ENCODE measurements at places on chromosomes 6 and 20.

GRCh38 chr6:7196019-7196402 lies 88.2 kb downstream of the RREB1 start:
- DNase-seq, result no peak

DNA sequence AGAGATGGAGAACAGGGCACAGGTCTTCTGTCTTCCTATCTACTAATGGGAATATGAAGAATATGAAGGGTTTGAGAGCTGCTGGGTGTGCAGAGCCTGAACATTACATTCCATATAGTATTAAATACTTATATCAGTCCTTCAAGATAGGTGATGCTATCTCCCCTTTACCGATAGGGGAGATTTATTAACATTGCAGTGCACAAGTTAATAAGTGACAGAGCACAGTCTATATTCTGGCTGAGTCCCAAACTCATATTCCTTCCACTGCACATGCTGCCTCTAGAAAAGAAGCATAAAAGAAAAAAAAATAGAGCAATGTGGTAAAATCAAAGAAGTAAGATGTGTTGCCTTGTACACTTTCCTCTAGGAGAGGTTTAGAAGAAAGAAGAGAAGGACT lies 18.5 kb upstream of the KIAA0408 start:
- no peak for DNase-seq

GRCh38 chr6:37650071-37650481 lies 47.6 kb downstream of the MDGA1 start:
- no peak for DNase-seq

DNA sequence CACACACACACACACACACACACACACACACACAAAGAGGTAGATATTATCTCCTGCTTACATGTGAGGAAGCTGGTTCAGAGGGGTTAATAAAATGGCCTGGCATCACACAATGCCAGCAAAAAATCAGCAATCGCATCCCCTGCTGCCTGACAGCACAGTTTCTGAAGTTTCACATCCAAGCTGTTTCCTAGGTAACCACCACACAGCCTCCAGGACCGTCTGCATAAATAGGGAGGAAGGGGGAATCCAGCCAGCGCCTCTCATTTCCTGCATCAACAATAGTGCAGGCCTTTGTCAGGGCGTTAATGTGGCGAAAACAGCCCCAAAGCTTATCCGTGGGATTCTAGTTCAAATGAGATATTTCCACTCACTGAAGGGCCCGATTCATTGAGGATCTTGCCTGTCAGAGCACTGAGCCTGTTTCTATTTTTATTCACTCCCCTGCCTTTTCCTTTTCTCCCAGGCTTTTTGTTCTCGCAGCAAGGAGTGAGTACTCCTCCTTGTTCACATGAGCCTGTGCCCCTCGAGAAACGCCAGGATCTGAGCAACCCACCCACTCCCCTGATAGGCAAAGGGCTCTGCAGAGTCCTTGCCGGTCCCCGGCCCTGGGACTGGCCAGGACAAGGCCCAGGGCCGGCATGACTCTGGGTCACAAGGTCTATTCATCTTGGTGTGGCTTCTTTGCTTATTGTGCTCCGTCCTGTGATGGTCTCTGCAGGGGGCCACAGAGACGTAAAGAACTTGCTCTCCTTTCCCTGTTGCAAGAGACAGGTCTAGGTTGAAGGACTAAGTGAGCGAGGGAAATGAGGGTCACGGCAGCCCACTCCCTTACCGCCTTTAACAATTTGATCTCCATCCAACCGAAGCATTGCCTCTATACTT lies 32.7 kb downstream of the TUBB2B start:
- DNase-seq, result no peak

DNA sequence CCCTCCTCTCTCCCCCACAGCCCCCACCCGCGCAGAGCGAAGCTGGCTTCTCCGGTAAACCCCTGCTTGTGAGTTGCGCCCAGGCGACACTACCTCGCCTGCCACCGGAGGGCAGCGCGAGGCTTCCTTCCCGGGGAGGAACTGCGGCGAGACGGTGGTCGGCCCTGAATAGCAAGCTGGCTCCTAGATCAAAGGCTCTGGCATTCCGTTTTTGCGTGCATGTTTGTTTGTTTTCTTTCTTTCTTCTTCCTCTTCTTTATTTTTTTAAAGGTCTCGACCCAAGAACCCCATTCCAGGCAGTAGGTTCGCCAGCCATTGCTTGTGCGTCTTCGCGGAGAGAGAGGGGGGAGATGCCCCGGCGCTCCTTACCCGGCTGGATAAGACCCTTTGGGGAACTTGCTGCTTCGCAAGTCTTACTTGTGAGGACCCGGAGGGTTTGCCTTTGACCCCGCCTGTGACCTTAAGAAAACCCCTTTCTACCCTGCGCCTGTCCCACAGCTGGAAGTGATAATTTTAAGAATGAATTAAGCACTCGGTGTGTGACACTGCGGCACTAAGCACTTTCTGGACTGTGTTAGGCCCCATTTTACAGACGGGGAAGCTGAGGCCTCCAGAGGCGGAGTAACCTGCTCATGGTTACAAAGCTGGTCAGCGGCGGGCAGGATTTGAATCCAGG lies 92.7 kb upstream of the SIRPA start:
- no peak for DNase-seq

- no peak for DNase-seq
Observed at GRCh38 chr6:1781152-1781816, 171.6 kb downstream of the FOXC1 start.

- DNase-seq, result no peak
Observed at GRCh38 chr20:61940491-61940890, 125.2 kb downstream of the TAF4 start.

- DNase-seq, result no peak
Observed at GRCh38 chr6:41546866-41547798, 951 bp downstream of the FOXP4 start.

DNA sequence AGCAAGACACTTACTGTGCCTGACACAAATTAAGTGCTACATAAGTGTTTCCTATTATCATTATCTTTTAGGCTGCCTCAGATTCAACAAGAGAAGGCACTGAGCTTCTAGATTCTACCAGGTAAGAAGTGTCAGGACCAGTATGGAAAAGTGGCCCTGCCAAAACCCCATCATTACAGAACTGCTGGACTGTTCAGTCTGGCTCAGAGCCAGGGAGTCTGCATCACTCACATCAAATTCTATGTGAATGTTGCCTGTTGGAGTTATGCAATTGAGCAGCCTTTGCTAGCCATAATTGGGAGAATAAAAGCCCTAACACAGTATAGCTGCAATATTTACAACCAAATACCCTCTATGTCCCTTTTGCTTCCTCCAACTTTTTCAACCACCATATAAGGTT lies 70.9 kb downstream of the ATG5 start:
- no peak for DNase-seq

- DNase-seq, result no peak
Observed at GRCh38 chr6:169844946-169845345, 93.5 kb downstream of the ERMARD start.

- DNase-seq, result no peak
Observed at GRCh38 chr6:168107191-168107983, 28.4 kb upstream of the FRMD1 start.

- no peak for DNase-seq
Observed at GRCh38 chr6:124298730-124299129, 495.1 kb downstream of the NKAIN2 start.

GRCh38 chr6:111848262-111848812 lies 24.9 kb downstream of the FYN start:
- no peak for DNase-seq

DNA sequence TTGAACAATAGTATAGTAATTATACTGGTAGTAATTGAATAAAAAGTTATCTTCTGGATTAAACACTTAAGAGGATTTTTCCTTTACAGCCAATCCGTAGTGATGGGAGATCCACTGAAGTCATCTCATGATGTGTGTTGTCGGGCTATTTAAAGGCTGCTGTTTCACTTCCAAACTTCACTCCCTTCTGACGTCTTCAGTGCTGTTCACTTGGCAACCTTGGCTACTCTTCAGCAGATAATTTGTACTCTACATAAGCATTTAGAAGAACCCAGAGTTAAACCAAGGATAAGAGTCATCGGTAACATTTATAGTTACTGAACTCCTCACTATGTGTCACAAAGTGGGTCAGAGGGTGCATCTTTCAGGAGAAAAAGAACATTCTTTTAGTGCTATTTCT lies 179.1 kb upstream of the EYA4 start:
- no peak for DNase-seq

DNA sequence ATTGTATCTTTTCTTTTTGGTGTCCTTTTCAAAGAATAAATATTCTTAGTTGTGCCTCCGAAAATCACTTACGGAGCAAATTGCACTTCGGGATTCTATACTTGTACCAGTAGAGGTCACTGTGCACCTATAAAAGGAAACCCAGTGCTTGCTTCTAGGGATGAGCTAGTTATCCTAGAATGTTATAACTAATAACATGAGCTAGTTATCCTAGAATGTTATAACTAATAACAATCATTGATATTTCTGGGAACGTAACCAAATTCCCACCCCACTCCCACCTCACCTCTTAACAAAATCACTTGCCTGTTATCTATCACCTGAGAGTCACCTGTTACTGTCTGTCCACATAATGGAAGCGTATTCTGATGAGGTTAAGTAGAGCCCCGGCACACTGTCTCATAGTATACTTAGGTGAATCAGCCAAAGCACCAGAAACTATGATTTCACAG lies 126.9 kb upstream of the TIAM2 start:
- no peak for DNase-seq

GRCh38 chr20:24842918-24843715 lies 106.0 kb upstream of the CST7 start:
- DNase-seq, result no peak
